ENCODE measurements at places on chromosomes 3 and 15.

DNA sequence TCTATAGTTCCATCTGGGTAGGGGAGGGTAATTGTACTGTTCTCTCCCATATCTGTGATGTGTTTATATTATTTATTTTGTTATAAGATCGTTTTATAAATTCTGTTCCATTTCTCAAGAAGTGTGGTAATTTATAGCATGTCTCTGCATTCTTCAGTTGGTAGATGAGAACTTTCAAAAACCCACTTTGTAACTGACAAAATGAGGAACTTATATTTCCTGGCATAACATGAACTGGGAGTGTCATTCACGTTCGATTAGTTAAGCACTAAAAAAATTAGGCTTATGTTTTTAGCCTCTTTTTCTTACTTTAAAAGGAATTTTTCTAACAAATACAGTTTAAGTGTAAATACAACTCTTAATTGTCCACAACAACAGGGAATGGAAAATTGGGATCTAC lies 230.8 kb downstream of the CGGBP1 start:
- DNase-seq = no peak

DNA sequence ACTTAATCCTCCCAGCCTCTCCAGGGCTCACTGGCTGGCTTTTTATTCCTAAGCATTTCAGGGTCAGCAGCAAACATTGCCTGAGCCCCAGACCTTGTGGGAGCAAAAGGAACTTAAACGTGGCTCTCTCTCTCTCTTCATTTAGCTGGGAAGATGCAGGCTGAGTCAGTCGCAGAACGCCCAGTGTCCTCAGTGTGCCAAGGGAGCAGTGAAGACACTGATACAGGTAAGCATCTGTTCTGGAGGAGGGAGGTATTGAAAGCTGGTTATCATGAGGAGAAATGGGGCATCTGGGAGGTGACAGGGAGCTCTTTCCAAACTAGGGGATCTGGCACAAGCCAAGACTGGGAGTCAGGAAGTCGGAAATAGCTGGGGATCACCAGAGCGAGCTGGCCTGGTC lies 4.3 kb downstream of the RHOV start:
- DNase-seq = no peak

DNA sequence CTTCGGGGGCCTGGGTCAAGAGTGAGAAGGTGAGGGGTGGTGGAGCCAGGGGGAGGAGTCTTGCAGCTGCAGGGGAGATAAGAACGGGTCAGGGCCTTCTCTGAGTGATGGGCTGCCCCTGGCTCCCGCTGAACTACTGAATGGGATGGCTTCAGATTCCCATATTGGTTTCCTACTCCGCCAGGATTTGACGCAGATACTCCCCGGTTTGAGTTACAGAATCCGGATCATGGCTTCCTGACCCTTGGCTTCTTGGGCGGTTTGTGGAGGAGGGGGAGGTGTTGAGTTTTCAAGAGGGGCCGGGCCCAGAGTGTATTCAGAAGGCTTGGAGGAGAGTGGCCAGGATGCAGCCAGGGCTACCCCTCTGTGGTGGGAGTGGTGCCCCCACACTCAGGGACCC lies 119.9 kb upstream of the ATP2B2 start:
- DNase-seq = no peak

DNA sequence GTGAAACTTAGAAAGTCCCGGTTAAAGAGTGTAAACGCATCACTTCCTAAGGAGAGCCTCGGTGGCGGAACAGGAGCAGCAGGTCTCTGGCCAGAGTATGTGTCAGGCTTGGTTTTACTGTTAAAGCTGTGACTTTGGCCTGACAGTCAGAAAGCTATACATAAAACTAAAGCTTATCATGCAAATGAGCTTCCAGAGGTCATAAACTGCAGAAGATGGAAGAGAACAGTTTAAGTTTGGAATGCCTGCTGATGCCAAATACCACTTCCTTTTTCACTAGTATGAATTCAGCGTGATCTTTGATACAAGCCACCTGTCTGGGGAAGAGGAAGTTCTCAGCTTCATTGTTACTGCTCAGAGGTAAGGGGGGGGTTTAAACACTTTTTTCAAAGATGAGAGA lies 125.1 kb upstream of the CTDSPL start:
- no peak for DNase-seq

DNA sequence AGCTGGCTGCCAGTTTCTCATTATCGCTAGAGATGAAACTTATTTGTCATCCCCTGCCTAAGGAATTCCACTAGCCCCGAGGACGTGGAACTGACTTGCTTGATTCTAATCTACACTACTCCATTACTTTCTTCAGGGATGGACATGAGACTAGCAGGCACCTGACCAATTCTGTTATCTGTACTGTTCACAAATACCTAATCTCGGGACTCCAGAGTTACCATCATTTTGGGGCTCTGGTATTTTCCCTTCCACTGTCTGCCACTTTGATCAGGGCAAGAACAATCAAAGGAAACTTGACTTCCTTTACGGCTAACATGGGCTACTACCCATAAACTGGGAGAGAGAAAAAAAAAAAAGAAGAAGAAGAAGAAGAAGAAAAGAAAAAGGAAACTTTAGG lies 27.8 kb downstream of the BMF start:
- DNase-seq = no peak

Data from activated CD8-positive, alpha-beta memory T cell treated with anti-CD3 and anti-CD28 coated beads, Interleukin-2, amount 50 U/mL, for 4 hours (primary cell).